Right renal pelvis (tissue), 4 donors: ENCODE measurements at places on chromosomes 4 and X. TPM values are rescaled to one million over a fixed set of nuclear protein-coding genes. Genes with fewer than 3 reads are reported as not detected.

DNA sequence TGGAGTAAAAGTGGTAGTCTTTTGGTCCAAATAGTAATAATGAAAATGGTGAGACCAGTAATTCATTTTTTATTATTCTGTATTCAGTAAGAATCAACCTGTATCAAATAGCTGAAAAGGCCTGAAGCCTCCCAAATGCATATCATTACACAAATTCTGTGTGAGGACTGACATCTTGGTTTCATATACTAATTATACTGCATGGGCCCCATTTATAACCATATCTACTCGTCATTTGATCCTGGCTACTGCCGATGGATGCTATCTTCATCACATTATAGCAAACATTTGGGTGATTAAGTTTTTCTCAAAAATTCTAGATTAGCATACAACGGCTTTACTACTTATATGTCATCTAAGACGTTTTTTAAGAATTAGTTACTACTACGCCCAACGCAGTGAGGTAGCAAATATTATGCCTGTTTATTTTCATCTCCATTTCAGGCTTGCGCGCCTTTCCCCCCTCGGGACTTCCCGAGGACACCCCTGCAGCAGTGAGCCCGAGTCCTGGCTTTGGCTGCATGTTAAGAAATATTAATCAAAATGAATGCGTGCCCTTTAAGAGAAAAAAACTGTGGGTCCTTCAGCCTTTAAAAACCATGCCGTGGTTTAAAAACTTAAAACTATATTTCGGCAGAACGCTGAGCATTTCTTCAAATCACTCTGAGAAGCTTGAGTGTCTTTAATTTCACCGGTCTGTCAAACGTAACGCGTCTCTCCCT lies 814 bp upstream of the MMAA start:
- no peak for DNase-seq

DNA sequence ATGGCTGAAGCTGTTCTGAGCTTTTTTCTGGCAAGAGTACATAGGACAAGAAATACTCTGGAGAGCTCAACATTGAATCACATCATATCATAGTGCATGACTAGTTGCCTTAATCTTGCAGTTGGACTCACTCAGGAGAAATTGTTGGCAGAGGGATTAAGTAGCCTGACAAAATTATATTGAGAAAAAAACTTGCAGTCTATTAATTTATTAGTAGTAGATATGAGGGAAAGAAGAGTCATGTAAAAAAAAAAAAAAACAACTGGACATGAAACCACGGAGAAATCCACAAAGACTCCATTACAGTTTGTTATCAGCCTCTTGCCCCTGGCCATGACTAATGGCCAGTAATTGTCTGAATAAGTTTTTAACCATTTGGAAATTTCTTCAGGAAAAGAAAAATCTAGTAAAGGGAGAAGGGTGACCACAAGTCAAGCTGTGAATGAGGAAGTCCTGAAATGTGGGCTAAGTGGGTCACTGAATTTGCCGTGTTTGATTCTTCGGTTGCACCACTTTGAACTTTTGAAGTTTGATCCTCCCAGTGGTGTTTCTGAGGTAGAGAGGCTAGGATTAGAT lies 45.6 kb downstream of the FHL1 start:
- no peak for DNase-seq

The PDGFC gene
- polyA plus RNA-seq, result 78.5 TPM

GRCh38 chr4:149398993-149399392 lies 416.6 kb downstream of the IQCM start:
- DNase-seq, result no peak

- no peak for DNase-seq
These were observed 131.6 kb upstream of the STIM2 start for GRCh38 chr4:26729027-26729426.

- no peak for DNase-seq
These were observed 737.8 kb upstream of the FRG1 start for GRCh38 chr4:189202869-189203271.

- no peak for DNase-seq
These were observed 54.4 kb upstream of the GPR174 start for GRCh38 chrX:79089896-79090584.

The LUZP4 gene
- not detected for polyA plus RNA-seq

DNA sequence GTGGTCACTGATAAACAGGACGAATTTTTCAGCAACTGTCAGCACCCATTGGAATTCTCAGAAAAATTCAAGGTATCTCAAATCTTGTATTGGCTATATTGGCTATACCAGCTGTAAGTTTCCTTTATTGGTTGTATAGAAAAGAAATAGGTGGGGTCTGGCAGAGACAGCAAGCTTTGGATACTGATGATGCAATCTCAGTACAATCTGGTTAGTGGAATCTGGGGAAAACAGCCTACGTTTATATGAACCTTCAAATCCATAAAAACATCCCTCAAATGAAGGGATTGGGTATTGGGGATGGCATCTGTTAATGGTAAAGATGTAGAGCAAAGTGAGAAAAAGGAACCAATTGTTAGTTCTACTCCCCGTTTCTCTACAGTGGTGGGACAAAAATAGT lies 76.4 kb upstream of the MBNL3 start:
- DNase-seq, result no peak

The PJA1 gene
- polyA plus RNA-seq, result 106 TPM

GRCh38 chr4:54764476-54764875 lies 106.7 kb downstream of the KIT start:
- DNase-seq, result no peak

The SSR4 gene
- polyA plus RNA-seq, result 159 TPM

DNA sequence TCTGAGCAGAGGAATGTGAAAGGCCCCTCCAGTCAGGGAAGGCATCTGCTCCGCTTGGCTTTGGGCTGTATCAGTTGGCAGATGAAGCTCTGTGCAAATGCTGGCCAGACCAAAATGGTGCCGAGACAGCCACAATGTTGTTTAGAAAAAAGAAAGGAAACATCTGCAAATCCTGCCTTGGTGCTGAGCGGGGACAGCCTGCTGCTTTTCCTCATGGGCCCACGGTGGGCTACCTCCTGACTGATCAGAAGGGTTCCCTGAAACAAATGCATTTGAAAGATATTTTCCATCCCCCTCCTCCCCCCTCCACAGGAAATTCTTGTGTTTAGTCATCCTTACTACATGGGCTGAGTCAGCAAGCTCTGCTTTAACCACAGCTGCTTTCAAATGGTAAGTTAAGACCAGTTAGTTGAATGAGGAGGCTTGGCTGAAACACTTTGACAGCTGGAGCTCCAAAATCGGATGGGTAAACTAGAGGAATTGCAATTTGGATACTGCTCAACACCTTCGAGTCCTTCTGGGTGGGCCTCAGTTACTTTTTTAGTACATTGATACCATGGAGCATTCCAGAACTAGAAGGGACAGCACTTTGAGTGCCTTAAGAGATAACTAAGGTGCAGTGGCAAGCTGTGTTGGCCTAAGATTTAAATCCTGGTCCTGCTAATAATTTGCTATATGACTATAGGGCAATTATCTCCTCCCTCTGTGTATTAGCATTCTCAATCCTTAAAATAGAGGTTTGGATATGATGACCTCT lies 36.0 kb downstream of the PLAC1 start:
- no peak for DNase-seq

- no peak for DNase-seq
These were observed 96.8 kb upstream of the WDR44 start for GRCh38 chrX:118249146-118249545.

- no peak for DNase-seq
These were observed 143.2 kb upstream of the DGKK start for GRCh38 chrX:50613846-50614245.

- DNase-seq, result no peak
These were observed 103.7 kb upstream of the AADAT start for GRCh38 chr4:170193496-170193895.

DNA sequence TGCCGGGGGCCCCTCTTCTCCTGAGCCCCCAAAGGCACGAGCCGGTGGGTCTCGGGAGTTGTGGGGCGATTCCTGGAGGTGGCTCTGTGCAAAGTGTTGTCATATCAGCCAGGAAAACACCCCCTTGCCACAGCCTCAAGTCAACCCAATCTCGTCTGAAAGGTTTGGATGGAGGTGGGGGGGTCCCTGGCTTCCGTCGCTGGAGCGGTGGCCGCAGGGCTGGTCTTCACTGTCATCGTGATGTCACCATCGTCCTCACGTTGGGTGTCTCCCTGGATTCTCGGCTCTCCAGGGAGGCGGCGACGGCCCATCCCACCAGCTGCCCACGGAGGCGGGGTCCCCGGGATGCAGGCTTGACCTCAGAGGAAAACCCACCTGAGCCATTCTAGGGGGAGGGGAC lies 38.3 kb upstream of the PPP2R3B start:
- no peak for DNase-seq

The MAOB gene
- 56.4 TPM for polyA plus RNA-seq

The SLC26A1 gene
- 6.6 TPM for polyA plus RNA-seq

GRCh38 chrX:47164420-47164819 lies 19.4 kb downstream of the RBM10 start:
- no peak for DNase-seq

- DNase-seq, result no peak
These were observed 24.1 kb upstream of the VCX3A start for GRCh38 chrX:6558979-6559378.

DNA sequence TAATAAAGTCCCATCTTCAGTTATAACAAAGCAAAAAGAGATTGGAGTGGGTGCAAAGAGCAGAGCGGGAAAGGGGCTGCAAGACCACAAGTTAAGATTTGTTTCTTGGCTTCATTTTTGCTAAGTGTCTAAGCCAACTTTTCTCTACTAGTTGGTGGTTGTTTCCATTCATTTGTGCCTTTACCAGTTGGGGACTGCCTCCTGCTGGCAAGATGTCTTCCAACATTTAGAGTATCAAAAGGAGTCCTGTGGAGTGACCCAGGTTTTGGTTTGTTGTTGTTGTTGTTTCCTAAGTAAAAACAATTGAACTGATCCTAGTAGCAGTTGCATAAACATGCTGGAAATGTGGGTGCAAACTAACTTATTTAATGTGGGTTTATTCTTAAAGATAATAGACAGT lies 121.1 kb downstream of the SPATA18 start:
- DNase-seq, result no peak

DNA sequence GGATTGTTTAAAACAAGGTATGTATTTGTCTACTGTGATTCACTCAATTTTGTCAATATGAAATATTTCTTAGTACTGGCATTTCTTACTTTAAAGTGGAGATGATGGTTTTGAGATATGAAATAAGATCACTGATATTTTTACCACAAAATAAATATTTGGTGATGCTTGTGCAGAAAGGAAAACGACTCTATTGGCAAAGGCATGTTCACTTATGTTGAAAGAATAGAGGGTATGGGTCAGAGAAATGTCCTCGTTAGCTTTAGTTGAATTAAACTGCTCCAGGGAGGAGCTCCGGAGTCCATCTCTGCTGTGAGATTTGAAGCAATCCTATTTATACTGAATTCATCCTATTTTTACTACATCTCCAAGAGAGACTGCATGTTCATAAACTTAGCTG lies 84.2 kb downstream of the SH3BGRL start:
- no peak for DNase-seq
